ENCODE measurements at places on chromosomes 7 and 10.

DNA sequence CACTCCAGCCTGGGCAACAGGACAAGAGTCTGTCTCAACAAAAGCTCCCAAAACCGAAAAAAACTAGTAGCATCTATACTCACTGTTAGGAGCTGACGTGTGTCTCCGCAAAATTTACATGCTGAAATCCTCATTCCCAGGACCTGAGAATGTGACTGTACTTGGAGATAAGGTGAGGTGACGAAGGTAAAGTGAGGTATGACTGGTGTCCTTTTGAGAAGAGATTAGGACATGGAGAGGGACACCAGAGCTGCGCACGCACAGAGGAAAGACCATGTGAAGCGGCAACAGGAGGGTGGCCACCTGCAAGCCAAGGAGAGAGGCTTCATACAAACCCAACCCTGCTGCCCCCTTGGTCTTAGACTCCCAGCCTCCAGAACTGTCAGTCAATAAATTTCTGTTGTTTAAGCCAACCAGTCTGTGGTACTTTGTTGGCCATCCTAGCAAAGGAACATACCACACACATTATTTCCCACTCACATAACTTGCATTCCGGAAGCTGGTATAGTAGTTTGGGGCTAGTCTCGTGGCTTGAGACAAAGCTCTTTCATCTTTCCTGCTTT lies 1154.0 kb upstream of the CELF2 start:
- DNase-seq: no peak

DNA sequence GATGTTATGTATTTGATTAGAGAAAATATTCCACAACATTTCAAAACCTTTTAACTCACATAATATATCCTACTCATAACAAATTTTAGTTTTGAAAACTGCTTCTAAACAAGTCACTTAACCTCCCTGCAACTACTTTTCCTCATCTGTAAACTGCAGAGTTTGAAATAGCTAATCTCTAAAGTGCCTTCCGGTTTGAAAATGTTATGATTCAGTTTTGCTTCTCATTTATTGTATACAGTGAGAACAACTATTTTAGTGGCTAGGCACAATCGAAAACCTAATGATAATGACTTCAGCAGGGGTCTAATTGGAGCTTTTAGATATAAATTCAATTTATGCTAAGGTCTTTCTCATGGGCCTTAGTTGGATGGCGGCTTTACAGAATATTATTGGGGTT lies 30.7 kb upstream of the TEX47 start:
- no peak for DNase-seq

DNA sequence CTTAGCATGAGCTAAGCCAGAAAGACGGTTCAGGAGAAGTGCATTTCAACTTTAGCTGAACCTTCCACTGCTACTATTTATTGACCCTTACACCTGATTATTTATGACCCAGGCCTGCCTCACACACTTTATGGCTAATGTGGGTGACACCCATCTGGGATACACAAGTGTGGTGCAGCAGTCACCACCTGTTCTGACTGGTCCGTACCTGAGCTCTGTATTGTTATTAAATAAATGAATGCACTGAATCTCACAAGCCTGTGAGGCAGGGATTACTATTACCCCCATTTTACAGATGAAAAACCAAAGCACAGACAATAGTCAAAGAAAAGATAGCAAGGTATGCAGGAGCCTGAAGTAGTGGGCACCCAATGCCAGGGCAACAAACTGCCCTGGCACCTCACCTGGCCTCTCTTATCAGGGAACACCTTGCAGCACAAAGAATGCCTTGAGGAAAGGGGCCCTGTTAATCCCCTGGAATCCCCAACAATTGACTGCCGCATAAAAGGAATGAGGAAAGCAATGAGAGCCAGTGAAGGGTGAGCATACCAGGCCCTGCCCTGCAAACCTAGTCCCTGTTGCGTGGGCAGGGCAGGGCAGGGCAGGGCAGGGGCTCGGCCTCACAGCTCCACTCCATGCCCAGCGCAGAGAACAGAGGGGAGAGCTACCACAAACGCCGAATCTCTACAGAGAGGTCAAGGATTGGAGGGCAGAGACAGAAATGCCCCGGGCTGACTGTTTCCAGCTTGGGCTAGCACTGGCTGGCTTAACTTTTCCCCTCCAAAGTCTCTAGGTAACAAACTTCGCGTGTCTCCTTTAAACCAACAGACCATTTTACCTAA lies 1.3 kb downstream of the ANXA11 start:
- no peak for DNase-seq

DNA sequence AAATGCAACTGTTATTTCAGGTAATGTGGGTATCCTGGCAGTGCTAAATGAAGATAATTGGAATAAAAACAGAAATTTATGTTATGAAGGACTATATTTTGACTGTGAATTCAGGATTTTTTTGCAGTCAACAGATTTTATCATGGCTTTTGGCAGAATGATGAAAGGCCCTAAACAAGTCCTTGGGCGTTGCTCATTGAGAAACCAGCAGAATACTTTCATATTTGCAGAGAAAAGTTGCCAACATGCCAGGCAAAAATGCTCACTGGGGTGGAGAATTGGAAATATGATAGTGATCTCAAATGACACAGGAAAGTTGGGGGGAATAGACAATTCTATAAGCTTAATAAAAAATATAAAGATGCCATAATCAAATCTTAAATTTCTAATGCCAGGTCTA lies 121.1 kb downstream of the GPR85 start:
- DNase-seq: no peak

DNA sequence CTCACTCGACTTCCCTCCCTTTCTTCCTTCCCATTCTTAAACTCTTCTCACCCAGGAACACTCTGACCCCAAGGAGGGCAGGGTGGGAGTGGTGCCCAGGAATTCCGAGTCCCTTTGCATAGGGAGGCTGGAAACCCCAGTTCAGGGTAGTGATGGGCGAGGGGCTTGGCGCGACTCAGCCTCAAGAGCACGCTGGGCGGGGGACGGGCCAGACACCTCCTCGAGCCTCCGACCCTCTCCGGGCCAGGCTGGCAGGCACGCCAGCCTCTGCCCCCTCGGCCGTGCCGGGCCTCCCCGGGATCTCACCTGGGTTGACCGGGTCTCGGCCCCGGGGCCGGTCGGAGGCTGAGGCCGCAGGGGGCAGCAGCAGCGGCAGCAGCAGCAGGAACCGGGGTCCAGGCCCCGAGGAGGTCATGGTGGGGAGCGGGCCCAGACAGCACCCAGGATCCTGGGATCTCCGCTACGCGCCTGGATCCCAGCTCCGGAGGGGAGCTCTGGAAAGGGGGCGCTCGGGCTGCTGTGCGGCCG lies 457 bp downstream of the PLOD3 start:
- DNase-seq: no peak

GRCh38 chr10:25297466-25297865 lies 122.7 kb downstream of the GPR158 start:
- no peak for DNase-seq

- DNase-seq: no peak
These were observed 1.2 kb downstream of the TPK1 start for GRCh38 chr7:144834641-144835144.

- DNase-seq: no peak
These were observed 438 bp downstream of the ARID5B start for GRCh38 chr10:61901829-61902444.
